Transverse colon (tissue), 4 donors: ENCODE measurements at places on chromosomes 6 and 20.
A peak's percentile ranks its signal among the peaks of the same experiment; 100 is the strongest.

DNA sequence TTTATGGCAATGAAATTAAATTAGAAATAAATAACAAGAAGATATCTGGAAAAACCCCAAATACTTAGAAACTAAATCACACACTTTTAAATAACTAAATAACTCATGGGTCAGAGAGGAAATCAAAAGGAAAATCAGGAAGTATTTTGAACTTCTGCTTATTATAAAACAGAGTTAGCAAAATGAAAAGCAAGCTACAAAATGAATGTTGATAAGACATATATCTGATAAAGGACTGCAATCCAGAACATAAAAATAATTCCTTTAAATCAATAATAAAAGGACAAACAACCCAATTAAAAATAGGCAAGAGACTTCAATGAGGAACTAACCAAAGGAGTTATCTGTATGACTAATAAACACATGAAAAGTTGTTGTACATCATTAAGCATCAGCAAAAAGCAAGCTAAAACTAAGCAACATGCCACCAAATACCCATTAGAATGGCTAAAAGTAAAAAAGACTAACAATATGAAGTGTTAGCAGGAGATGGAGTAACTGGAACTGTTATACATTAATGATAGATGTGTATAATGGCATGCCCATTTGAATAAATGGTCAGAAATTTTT lies 38.9 kb upstream of the STMND1 start:
- H3K4me1 ChIP-seq = no peaks in the 10 kb centered on the region
- H3K27me3 ChIP-seq = no peaks in the 10 kb centered on the region
- no peak for DNase-seq
- H3K27ac ChIP-seq = no peak overlapping the region
- H3K36me3 ChIP-seq = no peaks in the 10 kb centered on the region

DNA sequence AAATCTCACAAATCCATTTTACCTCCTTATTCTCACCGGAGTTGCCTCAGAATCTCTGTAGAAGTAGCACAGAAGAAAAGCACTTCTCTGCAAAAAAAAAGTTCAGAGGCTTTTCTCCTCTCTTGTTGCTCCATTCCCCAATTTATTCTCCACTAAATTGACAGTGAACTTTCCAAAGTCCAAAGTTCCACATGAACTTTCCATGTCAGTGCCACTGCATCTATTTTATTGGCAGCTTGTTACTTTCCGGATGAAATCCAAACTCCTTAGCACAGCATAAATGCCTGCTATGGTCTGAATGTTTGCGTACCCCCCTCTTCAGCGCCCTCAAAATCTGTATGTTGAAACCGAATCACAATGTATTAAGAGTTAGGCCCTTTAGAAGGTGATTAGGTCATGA lies 77.0 kb upstream of the MAP7 start:
- H3K36me3 ChIP-seq = no peaks in the 10 kb centered on the region
- no peaks in the 10 kb centered on the region for H3K27me3 ChIP-seq
- H3K4me3 ChIP-seq = no peak overlapping the region
- H3K27ac ChIP-seq = no peak overlapping the region
- DNase-seq = no peak
- no peaks in the 10 kb centered on the region for H3K4me1 ChIP-seq

DNA sequence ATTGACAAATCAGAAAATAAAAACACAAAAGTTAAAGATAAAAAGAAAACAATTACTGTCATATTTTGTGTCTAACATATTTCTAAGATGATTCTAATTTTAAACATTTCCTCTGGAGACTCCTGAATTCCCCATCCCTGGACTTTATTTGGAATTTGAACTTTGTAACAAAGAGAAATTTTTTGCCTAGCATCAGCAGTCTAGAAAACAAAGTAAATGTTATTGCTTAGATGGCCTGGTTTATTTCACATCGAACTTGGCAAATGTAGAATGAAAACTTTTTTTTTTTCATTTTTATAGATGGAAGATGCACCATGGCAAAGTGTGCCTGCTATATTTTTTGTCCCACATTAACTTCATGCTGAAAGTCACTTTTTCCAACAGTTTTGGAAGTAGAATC lies 159.1 kb downstream of the TBX18 start:
- H3K27me3 ChIP-seq = no peaks in the 10 kb centered on the region
- H3K4me1 ChIP-seq = no peaks in the 10 kb centered on the region
- no peak overlapping the region for H3K27ac ChIP-seq
- no peak for DNase-seq
- H3K36me3 ChIP-seq = no peaks in the 10 kb centered on the region

DNA sequence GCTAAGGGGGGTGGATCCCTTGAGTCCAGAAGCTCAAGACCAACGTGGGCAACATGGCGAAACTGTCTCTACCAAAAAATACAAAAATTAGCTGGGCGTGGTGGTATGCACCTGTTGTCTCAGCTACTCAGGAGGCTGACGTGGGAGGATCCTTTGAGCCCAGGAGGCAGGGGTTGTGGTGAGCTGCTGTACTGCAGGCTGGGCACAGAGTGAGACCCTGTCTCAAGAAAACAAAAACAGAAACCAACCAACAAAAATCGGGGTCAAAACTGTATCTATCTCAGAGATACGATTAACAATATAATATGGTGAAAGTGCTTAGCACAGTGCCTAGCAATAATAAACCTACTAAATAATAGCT lies 20.7 kb upstream of the BCAS1 start:
- H3K36me3 ChIP-seq = no peaks in the 10 kb centered on the region
- no peak overlapping the region for H3K4me3 ChIP-seq
- no peak overlapping the region for H3K27ac ChIP-seq
- no peaks in the 10 kb centered on the region for H3K4me1 ChIP-seq
- DNase-seq = no peak

DNA sequence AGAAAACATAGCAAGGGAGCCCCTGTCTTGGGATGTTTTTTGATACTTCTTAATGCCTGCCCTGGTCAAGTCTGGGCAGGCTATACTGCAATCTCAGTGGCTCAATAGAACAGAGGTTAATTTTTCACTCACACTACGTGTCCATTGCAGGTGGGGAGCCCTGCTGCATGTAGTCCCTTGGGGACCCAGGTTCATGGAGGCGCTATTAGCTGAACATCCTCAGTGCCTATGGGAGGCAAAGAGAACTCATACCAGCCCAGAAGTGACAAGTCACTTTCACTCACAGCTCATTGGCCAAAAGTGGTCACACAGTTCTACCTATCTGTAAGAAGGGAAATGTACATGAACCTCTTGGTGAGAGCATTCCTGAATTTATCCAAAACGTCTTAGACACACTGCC lies 23.2 kb downstream of the CGA start:
- H3K4me1 ChIP-seq = no peaks in the 10 kb centered on the region
- H3K27me3 ChIP-seq = no peaks in the 10 kb centered on the region
- DNase-seq = no peak
- H3K4me3 ChIP-seq = no peak overlapping the region
- no peak overlapping the region for H3K27ac ChIP-seq

GRCh38 chr6:25659633-25660368 lies 7.8 kb downstream of the SCGN start:
- peaks cover 2% of the 10 kb centered on the region for H3K27me3 ChIP-seq
- H3K4me3 ChIP-seq = no peak overlapping the region
- H3K27ac ChIP-seq = no peak overlapping the region
- H3K4me1 ChIP-seq = no peaks in the 10 kb centered on the region
- H3K36me3 ChIP-seq = no peaks in the 10 kb centered on the region

DNA sequence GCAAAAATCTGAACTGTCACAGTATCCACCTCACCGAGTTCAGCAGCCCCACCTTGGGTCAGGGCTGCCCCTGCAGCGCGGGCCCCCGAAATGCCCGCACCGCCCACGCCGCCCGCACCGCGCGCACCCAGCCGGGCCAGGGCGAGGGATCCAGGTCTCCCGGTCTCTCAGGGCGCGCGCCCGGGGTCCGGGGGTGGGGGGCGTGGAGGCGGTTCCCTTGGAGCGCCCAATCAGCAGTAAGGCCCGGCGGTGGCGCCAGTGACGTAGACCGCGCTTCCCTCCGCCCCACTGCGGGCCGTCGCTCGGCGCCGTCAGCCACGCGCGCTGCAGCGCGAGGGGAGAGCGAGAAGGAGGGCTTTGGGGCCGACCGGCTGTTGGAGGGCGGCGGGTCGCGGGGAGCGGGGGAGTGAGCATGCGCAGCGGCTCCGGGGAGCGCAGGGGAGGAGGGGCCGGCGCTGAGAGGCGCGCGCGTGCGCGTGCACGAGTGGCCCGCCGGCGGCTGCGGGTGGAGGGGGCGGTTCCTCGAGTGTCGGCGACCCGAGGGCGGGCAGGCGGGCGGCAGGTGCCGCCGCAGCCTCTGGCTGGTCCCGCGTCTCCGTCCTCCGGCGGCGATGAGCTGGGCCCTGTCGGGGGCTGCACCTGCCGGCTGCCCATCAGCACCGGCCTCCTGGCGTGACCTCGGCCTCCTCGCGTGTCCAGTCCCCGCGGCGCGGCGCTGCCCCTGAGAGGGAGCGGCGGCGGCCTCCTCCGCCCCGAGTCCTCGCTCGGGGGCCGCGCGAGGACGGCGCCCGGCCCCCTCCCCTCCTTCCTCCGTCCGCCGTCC lies at the start of gene TMEM170B:
Gene TMEM170B, plus strand, starts transcription at position 521 of the 823 bp plus-strand sequence. CDS start 529 bp downstream, outside the sequence.
- H3K4me1 ChIP-seq = peaks cover 14% of the 10 kb centered on the region
- DNase-seq = peak; percentile 94
- no peaks in the 10 kb centered on the region for H3K27me3 ChIP-seq
- H3K27ac ChIP-seq = peak within 1 kb of the TSS; percentile 77
- H3K4me3 ChIP-seq = peak within 1 kb of the TSS; percentile 99

- no peak overlapping the region for H3K4me3 ChIP-seq
- no peaks in the 10 kb centered on the region for H3K36me3 ChIP-seq
- no peak overlapping the region for H3K27ac ChIP-seq
- no peaks in the 10 kb centered on the region for H3K27me3 ChIP-seq
Observed at GRCh38 chr6:160253292-160253691, 5.3 kb downstream of the SLC22A2 start.

- no peak overlapping the region for H3K27ac ChIP-seq
- H3K27me3 ChIP-seq = no peaks in the 10 kb centered on the region
- no peaks in the 10 kb centered on the region for H3K4me1 ChIP-seq
Observed at GRCh38 chr6:35078896-35079295, 62.2 kb downstream of the TCP11 start.

DNA sequence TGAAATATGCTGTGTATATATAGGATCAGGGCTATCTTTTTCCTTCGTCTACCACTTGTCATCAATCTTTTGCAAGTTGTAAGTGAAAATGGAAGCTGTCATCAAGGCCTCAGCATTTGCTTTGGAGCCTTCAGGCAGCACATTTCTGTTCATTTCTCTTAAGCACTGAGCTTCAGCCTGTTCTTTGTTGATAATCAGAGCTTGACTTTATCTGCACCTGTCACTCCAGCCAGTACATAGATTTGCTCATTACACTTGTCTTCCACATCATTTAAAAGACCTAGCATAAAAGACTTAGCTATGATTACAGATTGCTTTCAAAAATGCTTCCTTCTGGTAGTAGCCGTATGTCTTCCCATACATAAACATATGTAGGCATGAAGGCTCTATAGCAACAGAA lies 189.8 kb upstream of the GRIK2 start:
- no peak for DNase-seq
- H3K27me3 ChIP-seq = no peaks in the 10 kb centered on the region
- no peak overlapping the region for H3K4me3 ChIP-seq

GRCh38 chr6:100160930-100161329 lies 166.9 kb upstream of the MCHR2 start:
- no peaks in the 10 kb centered on the region for H3K27me3 ChIP-seq
- no peak overlapping the region for H3K4me3 ChIP-seq

GRCh38 chr20:20143646-20144045 lies 91.3 kb downstream of the CFAP61 start:
- no peaks in the 10 kb centered on the region for H3K27me3 ChIP-seq
- no peak for DNase-seq
- H3K4me1 ChIP-seq = no peaks in the 10 kb centered on the region

DNA sequence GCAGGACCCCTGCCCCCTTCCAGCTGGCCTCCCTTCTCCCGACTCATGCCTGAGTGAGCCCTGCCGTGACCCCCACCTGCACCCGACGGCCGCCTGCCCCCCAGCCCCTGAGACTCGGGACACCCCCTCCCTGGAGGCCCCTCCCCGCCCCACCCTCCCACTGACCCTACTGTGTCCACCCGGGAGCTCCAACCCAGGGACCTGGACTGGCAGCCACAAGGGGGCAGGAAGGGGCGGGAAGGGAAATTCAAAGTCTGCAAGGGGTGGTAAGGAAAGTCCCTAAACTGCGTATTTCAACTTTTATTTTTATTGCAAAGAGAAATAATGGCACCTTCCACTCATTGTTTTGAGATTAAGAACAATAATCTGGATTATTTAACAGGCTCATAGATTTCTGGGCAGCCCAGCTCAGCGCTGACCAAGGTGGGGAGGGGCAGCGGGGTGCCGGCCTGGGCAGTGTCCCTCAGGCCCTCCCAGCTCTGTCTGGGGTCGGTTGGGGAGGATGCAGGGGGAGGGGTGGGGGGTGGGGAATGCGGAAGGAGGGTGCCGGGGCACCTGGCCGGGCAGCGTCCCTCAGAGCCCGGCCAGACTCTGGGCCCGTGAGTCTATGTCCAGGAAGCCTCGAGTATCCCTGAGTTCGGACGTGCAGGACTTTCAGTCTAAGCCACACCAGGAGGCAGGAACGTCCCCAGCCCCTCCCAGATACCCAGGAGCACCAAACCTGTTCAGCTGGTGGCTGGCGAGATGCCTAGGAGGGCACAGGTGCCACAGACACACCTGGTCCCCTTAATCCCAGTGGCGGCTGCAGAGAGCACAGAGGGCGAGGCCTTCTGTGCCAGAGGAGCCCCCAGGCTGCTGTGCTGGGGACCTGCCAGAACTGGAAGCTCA lies 1.3 kb upstream of the PTK6 start:
- peak; percentile 93 for DNase-seq
- peaks cover 10% of the 10 kb centered on the region for H3K27me3 ChIP-seq
- H3K4me3 ChIP-seq = peak overlapping the region; percentile 10

DNA sequence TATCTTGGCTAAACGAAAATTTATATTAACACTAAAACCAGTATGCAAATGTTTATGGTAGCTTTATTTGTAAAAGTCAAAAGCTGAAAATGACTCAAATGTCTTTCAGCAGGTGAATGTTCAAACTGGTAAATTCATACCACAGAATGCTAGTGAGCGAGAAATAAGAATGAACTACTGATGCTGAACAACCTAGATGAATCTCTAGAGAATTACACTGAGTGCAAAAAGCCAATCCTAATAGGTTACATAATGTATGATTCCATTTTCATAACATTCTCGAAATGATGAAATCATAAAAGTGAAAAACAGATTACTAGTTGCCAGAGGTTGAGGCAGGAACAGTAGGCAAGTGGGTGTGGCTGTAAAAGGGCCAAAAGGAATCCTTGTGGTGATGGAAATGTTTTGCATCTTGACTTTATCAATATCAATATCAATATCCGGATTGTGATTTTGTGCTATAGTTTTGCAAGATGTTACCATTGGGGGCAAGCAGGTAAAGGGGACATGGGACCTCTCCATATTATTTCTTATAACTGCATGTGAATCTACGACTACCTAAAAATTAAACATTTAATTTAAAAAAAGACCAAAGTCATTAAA lies 26.1 kb downstream of the ZNF311 start:
- peaks cover 13% of the 10 kb centered on the region for H3K27me3 ChIP-seq
- H3K4me3 ChIP-seq = no peak overlapping the region
- H3K27ac ChIP-seq = no peak overlapping the region
- H3K4me1 ChIP-seq = peaks cover 6% of the 10 kb centered on the region
- DNase-seq = no peak

GRCh38 chr6:4603291-4603690 lies 172.9 kb upstream of the CDYL start:
- H3K36me3 ChIP-seq = no peaks in the 10 kb centered on the region
- H3K27ac ChIP-seq = no peak overlapping the region
- no peak overlapping the region for H3K4me3 ChIP-seq
- H3K27me3 ChIP-seq = no peaks in the 10 kb centered on the region
